ENCODE measurements at places on chromosomes 12 and 14.
A peak's percentile ranks its signal among the peaks of the same experiment; 100 is the strongest.

DNA sequence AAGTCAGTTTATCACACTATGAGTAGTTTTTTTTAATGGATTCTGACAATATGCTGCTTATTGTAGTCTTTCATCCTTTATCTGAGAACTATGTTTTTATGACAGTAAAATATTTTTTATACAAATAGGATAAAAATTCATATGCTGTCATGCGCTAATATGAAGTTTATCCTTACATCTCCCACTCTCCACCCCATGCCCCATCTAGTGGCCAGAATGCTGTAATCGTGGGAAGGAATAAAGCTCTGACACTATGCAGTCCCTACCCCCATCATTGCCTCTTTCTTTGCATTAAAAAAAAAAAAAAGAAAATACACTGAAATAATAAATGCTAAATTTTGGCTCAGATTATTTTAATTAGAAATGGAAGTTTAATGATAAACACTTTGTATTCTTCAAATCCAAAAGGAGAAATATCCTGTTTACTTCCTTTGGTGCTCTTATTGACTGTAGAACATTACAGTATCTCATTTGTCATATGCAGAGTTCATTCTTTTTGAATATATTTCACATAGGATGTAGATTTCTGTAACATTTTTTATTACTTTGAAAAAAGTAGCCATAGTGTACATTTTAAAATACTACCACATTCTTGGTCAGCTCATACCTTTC is 145.9 kb upstream of the SLCO1C1 start:
- no peak for DNase-seq

DNA sequence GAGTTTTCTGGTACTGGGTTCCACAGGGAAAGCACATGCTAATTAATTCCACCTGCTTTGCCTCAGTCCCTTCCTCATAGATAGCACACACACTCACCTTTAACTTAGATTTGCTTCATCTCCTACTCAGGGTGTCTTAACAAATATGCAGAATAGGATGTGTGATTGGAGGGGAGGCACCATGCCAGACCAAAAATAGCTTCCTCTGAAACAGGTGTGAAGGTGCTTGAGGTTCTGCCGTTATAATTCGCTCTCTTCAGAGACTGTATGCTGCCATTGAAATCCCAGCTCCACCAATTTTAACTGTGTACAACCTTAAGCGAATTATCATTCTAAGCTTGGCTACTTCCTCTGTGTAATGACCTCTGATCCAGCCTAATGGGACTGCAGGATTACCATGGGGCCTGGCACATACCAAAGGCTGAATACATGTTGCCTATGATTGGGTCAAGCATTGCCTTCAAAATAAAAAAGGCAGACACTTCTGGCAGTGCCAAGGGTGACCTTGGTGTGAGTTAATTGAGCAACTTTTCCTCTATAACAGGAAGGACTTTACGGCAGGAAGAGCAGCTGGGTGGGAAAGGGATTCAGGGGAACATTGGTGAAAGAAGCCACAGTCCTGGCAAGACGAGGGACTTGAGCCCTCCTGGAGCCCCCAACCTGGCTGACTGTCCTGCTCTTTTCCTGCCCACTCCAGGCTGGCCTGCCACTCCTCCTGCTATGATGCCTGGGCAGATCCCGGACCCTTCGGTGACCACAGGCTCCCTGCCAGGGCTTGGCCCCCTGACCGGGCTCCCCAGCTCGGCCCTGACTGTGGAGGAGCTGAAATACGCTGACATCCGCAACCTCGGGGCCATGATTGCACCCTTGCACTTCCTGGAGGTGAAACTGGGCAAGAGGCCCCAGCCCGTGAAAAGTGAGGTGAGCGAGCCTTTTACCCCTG is 9.7 kb downstream of the JDP2 start:
- DNase-seq, result no peak

- DNase-seq, result no peak
Observed at GRCh38 chr12:1102115-1102514, 111.1 kb downstream of the ERC1 start.

GRCh38 chr14:51963286-51963685 is 26.1 kb upstream of the RTRAF start:
- DNase-seq, result no peak

DNA sequence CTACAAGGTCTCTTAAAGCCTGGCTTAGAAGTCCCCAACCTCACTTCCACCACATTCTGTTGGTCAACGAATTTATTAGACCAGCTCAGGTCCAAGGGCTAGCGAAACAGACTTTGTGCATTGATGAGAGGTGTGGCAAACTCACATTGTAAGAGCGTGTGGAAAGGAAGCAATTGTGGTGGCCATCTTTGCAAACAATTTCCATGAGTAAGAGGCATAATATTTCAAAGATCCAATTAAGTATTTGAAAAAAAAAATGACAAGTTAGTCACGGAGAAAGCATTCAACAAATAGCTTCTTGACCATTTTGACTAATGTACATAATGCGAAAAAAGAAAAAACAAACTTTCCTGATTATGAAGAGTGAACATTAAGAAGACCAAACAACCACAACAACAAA is 7.4 kb downstream of the NR1H4 start:
- DNase-seq, result no peak

DNA sequence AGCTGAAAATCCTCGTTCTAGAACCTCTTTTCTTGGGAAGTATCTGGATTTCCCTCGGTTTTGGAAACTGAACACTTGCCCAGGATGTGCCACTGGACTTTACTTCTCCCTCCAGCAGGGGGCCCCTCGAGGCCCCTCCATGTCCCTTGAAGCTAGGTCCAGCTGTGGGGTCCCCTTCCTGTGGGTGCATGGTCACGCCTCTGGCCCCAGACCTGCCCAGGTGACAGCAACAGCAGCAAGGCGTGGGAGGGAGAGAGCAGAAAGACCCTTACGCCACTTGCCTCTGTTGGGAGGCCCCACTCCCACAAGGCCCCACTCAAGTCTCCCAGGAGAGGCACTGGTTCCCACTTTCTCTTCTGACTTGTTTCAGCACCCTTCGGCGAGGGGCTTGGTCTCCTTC is 3.1 kb downstream of the SLC25A29 start:
- no peak for DNase-seq

GRCh38 chr14:75277815-75278421 is 710 bp upstream of the FOS start:
- DNase-seq, result no peak

DNA sequence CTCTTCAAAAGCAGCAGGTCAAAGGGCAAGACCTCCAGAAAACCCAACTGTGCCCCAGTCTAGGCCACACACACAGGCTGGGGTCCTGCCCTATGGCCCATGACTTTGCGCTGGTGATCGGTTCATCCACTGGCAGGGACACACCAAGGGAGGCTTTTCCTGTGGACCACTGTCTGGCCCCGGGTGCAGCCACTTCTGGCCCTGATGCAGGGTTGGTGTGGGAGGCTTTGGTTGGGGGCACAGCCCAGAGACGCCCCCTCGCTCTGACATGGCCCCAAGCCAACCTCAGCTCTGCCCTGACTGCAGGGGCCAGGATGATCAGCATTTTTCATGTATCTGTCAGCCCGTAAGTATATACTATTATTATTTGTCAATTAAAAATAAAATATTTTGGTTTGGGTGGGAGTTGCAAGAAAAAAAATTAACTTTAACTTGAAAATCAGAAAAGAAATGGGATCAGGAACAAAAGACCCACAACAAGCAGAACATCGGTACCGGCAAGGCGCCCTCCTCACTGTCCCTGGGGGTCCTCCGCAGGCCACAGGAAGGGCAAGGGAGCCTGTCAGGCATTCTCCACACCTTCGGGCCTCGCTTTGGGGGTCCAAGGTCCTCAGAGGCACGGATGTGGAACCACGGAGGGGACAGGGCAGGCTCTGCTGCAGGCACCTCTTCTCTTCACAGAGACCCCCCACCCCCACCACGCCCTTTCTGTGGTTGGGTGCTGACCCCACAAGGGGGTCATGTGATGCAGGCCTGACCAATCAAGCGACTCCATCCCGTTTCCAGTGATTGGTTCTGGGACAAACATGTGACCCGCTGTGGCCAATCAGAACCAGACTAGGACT is 181.5 kb upstream of the SFSWAP start:
- no peak for DNase-seq

- DNase-seq, result peak; percentile 20
Observed at GRCh38 chr14:77067632-77068516, 30.2 kb upstream of the CIPC start.

DNA sequence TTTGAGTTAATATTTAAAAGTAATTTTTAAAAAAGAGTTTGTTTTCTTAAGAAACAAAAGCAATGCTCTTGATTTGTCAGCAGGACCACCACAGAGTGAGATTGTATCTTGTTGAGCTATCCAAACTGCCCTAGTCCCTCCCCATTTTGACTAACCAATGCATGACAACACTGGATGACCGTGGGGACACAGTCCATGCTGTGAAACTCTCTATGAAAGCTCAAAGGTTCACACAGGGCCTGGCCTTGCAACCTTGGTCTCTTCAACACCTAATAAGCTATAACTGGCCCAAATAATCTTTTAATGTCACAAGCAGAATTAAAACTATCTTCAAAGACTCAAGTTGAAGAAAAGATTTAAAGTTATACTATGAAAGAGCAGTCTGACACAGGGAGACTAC is 13.5 kb downstream of the ETFRF1 start:
- DNase-seq, result no peak

DNA sequence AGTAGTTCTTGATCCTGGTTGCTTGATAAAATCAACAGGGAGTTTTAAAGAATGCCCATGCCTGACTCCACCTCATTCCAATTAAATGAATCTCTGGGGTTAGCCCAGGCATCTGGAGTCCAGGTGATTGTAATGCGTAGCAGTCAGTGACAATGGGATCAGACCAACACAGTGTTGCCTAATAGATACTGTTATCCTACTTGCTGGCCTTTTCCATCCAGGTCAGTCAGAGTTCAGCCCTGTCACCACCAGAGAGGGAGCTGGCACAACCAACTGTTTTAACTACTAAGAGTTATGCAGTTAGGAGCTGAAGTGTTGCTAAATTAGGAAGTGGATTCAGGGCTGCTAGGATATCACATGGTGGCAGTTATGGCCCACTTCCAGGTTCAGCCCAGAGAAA is 107.1 kb downstream of the GPR135 start:
- DNase-seq, result no peak

DNA sequence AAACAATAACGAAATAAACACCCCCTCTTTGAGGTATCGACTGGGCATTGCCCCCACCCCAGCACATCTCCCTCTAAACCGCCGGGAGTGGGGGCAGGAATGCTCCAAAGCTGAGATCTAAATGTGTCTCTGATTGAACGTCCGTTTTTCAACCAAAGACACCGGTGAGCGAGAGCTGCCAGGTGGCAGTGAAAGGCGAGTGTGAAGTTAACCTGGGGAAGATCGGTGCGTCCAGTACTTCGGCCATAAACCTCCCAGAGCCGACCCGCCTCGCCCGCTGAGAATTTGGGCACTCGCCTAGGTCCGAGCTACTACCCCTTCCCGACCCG is 625 bp downstream of the ANGEL1 start:
- no peak for DNase-seq

GRCh38 chr12:13304924-13305323 is 108.4 kb downstream of the EMP1 start:
- DNase-seq, result no peak

DNA sequence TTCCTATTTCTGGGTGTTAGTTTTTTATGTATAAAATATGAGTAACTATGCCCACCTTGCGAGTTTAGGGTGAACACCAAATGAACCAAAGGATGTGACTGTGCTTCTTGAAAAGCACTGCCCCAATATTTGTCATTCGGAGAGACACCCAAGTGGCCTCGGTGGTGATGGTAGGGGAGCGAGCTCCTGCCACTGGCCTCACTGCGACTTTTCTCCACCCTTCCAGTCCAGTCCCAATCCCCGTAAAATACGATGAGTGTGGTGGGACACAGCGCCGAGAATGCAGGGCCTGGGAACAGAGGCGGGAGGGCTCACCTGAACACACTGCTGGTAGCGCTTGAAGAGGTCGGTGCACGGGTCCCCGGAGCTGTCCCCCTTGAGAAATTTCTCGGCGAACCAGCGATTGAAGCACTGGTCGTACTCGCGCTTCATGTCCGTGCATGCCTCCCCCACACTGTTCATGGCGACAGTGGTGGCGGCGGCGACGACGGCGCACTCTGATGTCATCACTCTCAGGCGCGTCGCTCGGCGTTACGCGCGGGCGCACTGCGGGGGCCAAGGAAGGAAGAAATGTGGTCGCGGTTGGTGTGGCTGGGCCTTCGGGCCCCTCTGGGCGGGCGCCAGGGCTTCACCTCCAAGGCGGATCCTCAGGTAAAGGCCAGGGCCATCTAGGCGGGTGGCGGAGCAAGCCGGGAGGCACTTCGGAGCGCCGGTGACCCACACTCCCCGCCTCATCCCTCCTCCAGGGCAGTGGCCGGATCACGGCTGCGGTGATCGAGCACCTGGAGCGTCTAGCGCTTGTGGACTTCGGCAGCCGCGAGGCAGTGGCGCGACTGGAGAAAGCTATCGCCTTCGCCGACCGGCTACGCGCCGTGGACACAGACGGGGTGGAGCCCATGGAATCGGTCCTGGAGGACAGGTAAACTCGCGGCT is at the start of the genes GATC and TRIAP1:
Gene GATC (plus strand): TSS at position 534 of the 933 bp plus-strand sequence. CDS start 37 bp downstream, at position 571.
Gene TRIAP1 (minus strand): TSS at position 474 of the 933 bp plus-strand sequence. CDS start 12 bp downstream, at position 462.
- DNase-seq, result peak; percentile 34

DNA sequence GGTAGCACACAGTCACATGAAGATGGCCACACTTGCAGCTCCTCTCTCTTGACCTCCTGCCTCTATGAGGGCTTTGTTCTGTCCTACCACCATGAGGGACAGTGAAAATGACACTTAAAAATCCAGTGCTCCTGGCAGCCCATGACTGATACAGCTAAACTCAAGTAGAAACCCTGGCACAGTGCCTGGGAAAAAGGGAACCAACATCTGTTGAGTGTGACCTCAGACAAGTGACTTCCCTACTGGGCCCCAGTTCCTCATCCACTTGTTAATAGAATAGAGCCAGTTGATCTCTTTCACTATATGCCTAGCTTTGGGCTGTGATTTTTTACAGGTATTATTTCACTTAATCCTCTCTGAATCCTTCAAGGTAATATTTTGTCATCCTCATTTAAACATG is 4.8 kb downstream of the GUCY2C start:
- no peak for DNase-seq

GRCh38 chr14:30614155-30614554 is 8.0 kb upstream of the SCFD1 start:
- no peak for DNase-seq

DNA sequence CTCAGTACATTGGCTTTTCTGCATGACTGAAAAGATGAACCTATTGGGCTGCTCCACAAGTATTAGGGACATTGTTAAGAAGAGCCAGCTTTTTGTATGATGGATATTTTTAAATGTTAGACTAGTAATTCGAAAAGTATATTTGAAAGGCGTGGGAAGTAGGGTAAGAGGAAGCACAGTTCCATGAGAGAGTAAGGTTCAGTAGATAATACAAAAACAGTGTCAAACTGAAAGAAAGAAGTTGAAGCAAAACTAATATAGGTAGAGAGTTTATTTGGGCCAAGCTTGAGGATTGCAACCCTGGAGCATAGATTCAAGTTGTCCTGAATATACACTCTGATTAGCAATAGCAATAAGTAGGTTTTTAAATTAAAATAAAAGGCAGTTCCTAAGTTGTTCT is 193.9 kb downstream of the RASSF9 start:
- DNase-seq, result no peak

DNA sequence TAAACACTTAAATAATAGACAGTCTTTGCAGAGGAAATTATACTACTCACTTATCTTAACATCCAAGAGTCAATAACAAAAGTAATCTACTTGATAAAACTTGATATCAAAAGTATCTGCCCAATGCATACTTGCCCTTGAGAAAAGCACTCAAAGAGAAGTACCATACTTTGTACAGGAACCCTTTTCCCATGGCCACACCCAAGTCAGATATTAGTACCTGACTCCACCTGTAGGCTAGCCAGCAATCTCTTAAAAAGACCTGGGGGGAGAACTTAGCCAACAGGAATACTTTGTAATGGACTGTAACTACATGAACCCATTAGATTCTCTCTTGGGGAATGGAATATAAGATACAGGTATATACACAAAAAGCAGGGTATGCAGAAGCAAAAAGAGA is 99.6 kb upstream of the HECTD1 start:
- DNase-seq, result no peak

GRCh38 chr12:58995666-58996363 is 75.5 kb upstream of the LRIG3 start:
- no peak for DNase-seq
